ENCODE measurements at places on chromosomes 7 and 10.

GRCh38 chr7:27704422-27705199 is 35.4 kb upstream of the TAX1BP1 start:
- no peak for DNase-seq

GRCh38 chr7:78529392-78529791 is 730.8 kb downstream of the PHTF2 start:
- no peak for DNase-seq

GRCh38 chr7:1301054-1301881 is 68.6 kb downstream of the UNCX start:
- DNase-seq = no peak

GRCh38 chr10:107540981-107541380 is 376.5 kb upstream of the SORCS1 start:
- DNase-seq = no peak

DNA sequence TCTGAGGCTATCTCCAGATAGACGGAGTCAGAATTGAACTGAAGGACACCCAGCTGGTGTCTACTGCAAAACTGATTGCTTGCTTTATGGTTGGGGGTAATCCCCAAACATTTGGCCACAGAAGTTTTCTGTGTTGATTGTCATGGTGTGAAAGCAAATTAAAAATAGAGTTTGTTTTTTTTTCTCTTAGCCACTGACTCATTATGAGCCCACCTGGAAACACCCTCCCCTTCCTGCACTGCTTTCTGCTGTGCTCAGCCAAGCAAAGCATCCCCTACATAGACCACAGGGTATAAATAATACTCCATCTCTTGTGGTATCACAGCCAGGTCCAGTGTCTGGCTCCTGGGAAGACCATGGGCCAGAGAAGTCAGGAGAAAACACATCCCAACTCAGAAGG is 6.5 kb upstream of the VWC2 start:
- DNase-seq = no peak

- DNase-seq = no peak
Observed at GRCh38 chr7:30707391-30708357, 25.4 kb upstream of the CRHR2 start.

- DNase-seq = no peak
Observed at GRCh38 chr7:128279124-128279713, 38.1 kb downstream of the LEP start.

DNA sequence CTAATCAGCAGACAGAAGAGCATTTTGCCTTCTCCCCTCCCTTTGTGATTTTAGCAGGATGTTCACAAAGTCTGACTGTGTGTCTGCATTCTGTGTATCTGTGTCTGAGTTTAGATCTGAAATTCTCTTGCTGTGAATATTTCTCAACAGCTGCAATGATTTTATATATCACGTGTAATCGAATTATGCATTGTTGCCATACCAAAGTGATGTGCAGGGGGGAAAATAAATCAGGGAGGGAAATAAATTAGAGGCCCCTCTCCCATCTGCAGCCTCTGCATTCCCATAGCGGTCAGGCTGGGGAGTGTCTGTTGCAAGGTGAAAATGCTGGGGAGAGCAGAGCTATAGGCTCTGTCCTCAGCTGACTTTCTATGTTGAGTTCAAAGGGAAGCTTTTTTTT is 209.0 kb downstream of the LRMDA start:
- DNase-seq = no peak

GRCh38 chr10:43229208-43230061 is 37.4 kb downstream of the RASGEF1A start:
- DNase-seq = peak; percentile 55

- DNase-seq = no peak
Observed at GRCh38 chr10:97278491-97278989, 13.9 kb downstream of the ARHGAP19 start.

GRCh38 chr7:17481118-17481517 is 182.7 kb downstream of the AHR start:
- no peak for DNase-seq

DNA sequence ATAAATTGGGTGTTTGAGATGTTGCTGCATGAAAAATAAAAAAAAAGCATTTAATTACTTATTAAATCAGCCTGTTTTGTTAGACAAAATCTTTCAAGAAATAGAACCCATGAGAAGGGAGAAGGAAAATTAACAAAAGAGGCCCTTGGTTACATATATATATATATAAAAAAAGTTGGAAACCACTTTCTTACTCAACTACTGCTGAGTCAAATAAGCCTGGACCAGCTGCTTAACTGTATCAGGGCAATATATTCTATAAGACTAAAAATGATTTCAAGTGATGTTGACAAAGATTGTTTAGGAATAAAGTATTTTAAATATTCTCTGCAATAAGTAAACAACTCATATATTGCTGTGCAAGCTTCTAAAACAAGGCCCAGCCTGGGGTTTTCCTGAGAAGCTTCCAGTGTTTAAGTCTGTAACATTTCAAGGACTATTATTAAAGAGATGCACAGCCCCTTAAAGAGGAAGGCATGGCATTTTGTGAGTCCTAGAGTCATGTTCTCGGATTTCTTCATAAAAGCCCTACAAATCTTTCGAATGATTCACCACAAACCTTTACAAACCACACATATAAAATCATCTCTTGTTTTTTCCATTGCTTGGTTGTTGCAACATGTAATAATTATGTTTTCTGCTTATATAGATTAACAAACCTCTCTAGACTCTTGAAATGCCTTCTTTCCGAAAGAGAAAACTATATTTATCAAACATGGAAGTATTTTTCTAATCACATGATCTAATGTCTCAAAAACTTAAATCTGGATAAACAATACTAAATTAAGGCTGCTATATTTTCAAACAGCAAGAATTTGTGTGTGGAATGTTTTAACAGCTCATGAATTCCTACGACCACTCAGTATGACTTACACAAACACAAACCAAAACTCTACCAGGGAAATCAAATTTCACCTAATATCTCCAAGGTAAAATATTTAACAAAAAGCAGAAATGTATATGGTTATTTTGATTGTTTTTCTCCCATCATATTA is 14.3 kb downstream of the JAZF1 start:
- no peak for DNase-seq

DNA sequence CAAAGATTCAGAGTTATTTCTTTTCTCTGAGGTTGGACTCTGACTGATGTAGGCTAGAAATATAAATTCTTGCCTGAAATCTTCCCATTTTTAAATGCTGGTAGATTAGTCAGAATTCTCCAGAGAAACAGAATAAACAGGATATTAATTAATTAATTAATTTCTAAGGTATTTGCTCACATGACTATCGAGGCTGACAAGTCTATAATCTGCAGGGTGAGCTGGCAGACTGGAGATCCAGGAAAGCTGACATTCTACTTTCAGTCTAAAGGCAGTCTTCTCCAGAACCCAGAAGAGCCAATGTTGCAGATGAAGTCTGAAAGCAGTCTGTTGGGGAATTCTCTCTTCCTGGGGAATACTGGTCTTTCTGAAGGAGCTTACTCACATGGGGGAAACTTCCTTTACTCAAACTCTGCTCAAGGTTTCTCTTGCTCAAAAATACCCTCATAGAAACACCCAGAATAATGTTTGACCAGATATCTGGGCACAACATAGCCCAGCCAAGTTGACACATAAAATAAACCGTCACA is 189.7 kb downstream of the KIF20B start:
- DNase-seq = no peak

DNA sequence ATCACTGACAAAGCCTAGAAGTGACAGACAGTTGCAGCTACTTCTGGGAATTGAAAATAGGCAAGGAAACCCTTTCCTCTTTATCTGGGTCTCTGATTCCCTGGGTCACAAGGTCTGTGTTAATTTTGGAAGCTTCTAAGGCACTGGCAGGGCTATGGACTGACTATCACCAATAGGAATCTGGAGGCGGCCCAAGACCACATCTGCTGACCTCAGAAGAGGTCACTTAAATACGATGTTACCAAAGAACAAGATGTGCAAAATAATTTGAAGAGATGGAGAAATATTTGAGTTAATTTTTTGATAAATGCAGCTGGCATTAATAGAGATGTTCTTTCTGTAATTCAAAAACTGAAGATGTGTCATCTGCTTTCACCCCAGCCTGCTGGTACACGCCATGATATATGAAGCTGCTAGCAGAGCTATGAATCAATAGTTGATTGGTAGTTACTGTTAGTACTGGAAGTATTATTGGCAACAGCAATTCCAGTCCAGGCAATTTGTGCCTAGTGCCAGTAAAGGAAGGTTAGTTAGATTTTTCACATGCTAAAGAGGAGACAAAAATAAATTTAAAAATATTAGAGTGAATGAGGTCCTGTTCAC is 5.5 kb upstream of the STEAP4 start:
- no peak for DNase-seq

DNA sequence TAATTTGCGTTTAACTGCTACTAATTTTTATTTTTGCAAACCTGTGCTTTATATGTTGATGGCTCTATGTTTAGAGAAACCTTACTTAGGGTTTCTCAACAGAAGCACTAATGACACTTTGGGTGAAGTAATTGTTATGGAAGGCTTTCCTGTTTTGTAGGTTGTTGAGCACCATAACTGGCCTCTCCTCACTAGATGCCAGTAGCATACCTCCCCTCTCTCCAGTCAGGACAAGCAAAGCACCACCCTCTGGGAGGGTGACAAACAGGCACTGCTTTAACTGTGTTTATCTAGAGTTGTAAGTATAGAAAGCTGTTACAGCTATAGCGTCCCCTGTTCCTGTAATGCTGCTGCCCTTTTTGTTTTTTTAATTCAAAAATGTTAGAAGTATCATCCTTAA is 60.9 kb downstream of the WAC start:
- no peak for DNase-seq

- DNase-seq = no peak
Observed at GRCh38 chr10:17751781-17752445, at the start of gene TMEM236. Gene TMEM236 (plus strand): TSS chr10:17752201. CDS start chr10:17752296, 95 bp downstream.

GRCh38 chr7:108464743-108465142 is 8.5 kb upstream of the NRCAM start:
- DNase-seq = no peak

- peak; percentile 39 for DNase-seq
Observed at GRCh38 chr10:124094419-124094785, 1.0 kb upstream of the CHST15 start.

GRCh38 chr10:35206274-35206673 is 79.6 kb downstream of the CREM start:
- no peak for DNase-seq

DNA sequence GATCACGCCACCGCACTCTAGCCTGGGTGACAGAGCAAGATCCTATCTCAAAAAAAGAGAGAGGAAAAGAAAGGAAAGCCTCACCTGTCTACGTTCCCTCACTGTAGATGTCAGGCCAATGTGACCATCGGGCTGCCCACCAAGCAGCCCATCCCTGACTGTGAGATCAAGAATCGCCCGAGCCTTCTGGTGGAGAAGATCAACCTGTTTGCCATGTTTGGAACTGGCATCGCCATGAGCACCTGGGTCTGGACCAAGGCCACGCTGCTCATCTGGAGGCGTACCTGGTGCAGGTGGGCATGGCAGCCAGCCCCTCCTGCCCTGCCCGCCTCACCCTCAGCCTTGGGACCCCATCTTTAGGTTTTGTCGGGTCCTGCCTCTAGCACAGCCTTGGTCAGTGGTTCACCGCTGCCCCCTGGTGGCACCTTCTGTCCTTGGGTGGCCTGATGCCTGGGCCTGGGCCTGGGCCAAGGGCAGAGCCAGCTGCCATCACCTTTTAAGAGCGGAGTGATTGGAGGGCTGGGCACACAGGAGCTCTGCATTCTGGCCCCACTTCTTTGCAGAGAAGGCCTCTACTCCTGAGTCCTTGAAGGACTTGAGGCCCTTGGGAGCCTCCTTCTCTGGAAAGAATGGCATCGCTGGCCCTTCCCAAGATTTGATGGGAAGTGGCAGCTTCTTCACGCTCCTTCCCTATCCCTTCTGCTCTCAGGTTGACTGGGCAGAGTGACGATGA is 14.4 kb upstream of the AHCYL2 start:
- peak; percentile 84 for DNase-seq

DNA sequence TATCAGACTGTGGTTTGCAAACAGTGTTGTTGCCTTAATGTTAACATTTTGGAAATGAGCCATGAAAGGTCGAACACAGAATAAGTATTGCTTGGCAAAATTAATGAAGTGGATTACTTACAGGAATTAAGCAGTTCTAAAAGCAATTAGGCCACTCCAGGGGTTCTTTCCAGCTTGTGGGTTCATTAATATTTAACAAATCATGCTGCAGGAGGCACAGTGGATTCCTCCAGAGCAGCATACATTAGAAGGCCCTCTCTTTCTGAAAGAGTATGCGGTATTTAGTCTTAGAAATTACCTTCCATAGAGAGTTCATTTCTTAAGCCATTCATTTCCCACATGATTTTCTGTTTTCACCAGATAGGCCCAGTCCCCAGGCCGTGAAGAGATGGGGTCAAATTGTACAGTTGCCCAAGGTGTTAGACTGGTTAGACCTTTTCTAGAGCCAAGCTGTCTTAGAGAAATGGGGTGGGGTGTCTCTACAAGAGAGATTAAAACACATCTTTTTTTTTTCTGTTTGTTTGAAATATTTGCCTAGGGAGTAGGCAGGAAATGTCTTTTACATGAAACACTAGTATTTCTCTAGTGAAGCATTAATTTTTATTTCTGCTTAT is 40.0 kb upstream of the AGR3 start:
- DNase-seq = no peak
